ENCODE measurements at places on chromosomes 6 and 20. TPM values are rescaled to one million over a fixed set of nuclear protein-coding genes. Genes with fewer than 3 reads are reported as not detected.

TSBP1 gene
- total RNA-seq, result not detected

RNF144B gene
- total RNA-seq, result 37.7 TPM

ALDH8A1 gene
- total RNA-seq, result 0.20 TPM

NRSN1 gene
- total RNA-seq, result not detected

CNR1 gene
- total RNA-seq, result 2.0 TPM

MAVS gene
- 12.1 TPM for total RNA-seq

LY86 gene
- not detected for total RNA-seq

SLC35F1 gene
- total RNA-seq, result not detected

CITED2 gene
- 132 TPM for total RNA-seq

SYCP2 gene
- 23.6 TPM for total RNA-seq

TRAPPC3L gene
- not detected for total RNA-seq

Measured in Caki2 (cell line).